ENCODE measurements at places on chromosomes 7 and 10. TPM values are rescaled to one million over a fixed set of nuclear protein-coding genes. Genes with fewer than 3 reads are reported as not detected.

Gene C10orf90
- not detected for total RNA-seq

Gene ADARB2
- total RNA-seq: not detected

Gene PARD3
- 0.18 TPM for total RNA-seq

Gene OR2A1
- total RNA-seq: not detected

Gene INSIG1
- 50.3 TPM for total RNA-seq

Gene CHN2
- 1.5 TPM for total RNA-seq

Gene LMOD2
- not detected for total RNA-seq

Gene SPDYE11
- total RNA-seq: not detected

Gene RBP3
- not detected for total RNA-seq

Gene NUB1
- 95.8 TPM for total RNA-seq

Gene LBX1
- not detected for total RNA-seq

Gene FAM180A
- not detected for total RNA-seq

Gene CRYGN
- total RNA-seq: 1.2 TPM

Gene FZD1
- total RNA-seq: not detected

Gene ZNF746
- 26.0 TPM for total RNA-seq

Gene MYH16
- total RNA-seq: not detected

Gene UCN3
- not detected for total RNA-seq

Gene CC2D2B
- not detected for total RNA-seq

Gene SPDYE2B
- total RNA-seq: not detected

Gene TEX36
- not detected for total RNA-seq

Gene INMT
- 0.52 TPM for total RNA-seq

Gene MEST
- total RNA-seq: 15.9 TPM

Gene HPSE2
- not detected for total RNA-seq

Gene CTAGE6
- total RNA-seq: 1.2 TPM

Gene SPACDR
- 4.0 TPM for total RNA-seq

Gene SMKR1
- total RNA-seq: 1.5 TPM

Gene SAMD9L
- total RNA-seq: 28.8 TPM

Gene PALD1
- total RNA-seq: not detected

Gene STYXL1
- total RNA-seq: 21.8 TPM

Gene H2BK1
- total RNA-seq: 2.6 TPM

Gene METTL27
- total RNA-seq: 3.0 TPM

Gene UPK3B
- 7.3 TPM for total RNA-seq

Gene DNMBP
- 5.8 TPM for total RNA-seq

Gene ZCCHC24
- 1.1 TPM for total RNA-seq

All from naive thymus-derived CD8-positive, alpha-beta T cell (primary cell).